Activated T-helper 9 cell treated with anti-CD3 and anti-CD28 coated beads, Interleukin-2, amount 50 U/mL, for 16 hours (primary cell): ENCODE measurements at places on chromosomes 13 and 19.

- no peak for DNase-seq
These were observed 352.2 kb upstream of the OBI1 start for GRCh38 chr13:79011179-79011578.

DNA sequence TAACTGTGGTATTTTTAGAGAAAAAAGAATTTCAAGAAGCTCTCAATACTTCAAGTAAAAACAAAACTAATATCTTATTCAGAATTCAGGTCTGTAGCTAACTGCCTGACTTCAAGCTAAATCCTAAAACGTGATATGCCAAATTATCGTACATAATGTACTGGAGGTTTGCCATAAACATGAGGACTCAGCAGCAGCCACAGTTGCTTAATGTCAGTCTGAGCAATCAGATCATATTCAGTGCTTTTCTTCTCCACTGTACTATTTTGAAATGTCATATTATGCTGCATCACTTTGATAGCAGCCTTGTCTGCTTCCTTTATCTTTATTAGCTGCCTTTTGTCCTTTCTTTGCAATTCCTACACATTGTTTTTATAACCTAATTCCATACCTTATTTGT, 265.1 kb upstream of the EDNRB start:
- DNase-seq, result no peak

DNA sequence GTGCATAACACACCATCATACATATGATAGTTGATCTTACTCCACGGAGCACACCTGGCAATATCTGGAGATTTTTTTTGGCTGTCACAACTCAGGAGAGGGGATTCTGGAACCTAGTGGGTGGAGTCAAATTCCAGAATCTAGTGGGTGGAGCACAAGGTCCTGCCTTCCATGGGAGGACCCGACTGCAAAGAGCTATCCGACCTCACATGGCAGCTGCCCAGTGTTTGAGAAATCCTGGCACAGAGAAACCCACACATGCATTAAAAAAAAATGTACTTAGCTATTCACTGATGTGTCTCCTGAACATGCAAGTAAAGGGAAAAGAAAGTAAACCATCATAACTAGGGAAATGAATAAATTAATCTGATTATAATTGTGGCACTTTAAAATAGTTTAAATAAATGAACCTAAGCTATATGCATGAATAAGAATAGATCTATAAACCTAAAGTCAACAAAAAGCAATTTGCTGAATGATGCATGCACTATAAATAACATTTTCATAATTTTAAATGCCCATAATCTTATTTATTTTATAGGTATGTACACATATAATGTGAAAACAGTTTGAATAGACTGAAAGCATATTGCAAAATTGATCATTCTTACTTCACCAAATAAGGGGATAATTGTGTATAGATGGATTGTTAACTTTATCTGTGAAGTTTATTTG, 300.3 kb downstream of the MYO16 start:
- DNase-seq, result no peak

DNA sequence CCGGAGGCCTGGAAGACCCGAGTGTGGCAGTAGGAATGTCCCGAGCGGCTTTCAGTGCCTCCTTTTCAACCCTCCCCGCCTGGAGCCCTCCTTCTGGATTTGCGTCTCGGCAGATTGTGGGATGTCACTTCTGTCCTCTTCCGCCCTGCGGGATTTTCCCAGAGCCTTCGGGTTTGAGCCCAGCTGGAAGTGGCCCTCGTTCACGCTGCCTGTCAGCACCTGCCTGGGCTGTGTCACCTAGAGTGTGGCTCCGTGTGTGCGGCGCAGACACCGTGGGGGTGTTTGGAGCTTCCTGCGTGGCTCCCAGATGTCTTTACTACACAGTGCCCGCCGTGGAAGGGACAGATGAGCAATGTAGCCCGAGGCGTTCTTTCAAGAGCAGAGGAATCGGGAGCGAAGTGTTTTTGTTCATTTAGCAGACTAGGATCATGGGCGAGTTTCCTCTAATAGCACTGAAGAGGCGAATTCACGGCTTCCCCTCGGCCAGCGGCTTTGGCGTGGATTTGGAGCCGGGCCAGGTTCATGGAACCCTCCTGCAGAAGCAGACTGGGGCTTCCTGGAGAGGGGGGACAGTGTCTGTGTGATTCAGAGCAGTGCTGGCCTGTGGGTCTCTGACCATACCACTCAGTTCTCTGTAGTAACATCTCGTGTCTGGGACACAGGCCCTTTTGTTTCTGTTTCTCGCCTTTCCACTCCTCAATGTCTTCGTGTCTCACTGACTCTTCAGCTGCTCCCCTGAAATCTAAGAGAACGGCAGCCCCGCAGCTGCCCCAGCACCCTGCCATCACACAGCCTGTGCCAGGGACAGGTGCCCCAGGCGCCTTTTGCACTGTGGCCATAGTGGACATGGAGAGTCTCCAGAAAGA, 68.0 kb downstream of the KDM4B start:
- no peak for DNase-seq

GRCh38 chr13:37769545-37769944, 100.0 kb downstream of the TRPC4 start:
- DNase-seq, result no peak

DNA sequence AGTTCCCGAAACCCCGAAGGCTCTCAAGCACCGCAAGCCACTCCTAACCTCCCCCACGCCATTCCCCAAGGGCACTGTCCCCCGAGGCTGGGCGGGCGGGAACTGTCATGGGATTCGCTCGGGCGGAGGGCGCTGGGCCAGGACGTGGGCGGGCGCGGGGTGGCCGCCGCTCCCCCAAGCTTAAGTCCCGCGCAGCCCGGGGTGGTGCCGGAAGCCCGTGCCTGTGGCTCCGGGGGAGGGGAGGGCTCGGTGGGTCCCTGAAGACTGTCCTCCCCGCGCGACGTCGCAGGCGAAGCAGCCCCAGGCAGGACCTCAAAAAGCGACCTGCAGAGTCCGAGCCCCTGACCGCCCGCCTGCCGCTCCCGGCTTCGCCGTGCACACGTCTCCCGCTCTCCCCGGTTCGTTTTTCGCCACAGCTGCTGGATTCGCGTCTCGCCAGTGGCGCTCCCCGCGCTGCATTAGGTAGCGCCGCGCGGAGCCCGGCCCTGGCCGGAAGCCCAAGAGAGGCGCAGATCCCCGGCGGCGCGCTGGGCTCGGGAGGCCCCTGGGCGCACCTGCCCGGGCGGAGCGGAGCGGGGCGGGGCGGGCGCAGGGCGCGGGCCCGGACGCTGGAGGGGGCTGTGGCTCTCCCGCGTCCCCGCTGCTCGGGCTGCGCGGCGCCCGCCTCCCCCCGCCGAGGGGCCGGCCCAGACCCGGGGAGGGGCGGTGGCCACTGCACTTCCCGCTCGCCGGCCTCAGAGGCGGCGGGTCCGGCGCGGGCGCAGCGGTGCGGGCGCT, at the start of gene FARP1:
Gene FARP1, plus strand, starts transcription at position 715 of the 777 bp plus-strand sequence. CDS start 70,149 bp downstream, outside the sequence.
- DNase-seq, result no peak
